ENCODE measurements at places on chromosomes 1 and 21. TPM values are rescaled to one million over a fixed set of nuclear protein-coding genes. Genes with fewer than 3 reads are reported as not detected.

The TIE1 gene
- 0.49 TPM for total RNA-seq

The CA14 gene
- not detected for total RNA-seq

The CFAP410 gene
- 16.5 TPM for total RNA-seq

The RNU1-1 gene
- 1,082 TPM for total RNA-seq

The SGIP1 gene
- not detected for total RNA-seq

The S100A7A gene
- not detected for total RNA-seq
